ENCODE measurements at places on chromosomes 11 and 22.

GRCh38 chr11:76047766-76048165, 158.5 kb downstream of the WNT11 start:
- no peak for DNase-seq

- DNase-seq, result no peak
Measured at GRCh38 chr11:62353841-62354240, 16.6 kb downstream of the ASRGL1 start.

DNA sequence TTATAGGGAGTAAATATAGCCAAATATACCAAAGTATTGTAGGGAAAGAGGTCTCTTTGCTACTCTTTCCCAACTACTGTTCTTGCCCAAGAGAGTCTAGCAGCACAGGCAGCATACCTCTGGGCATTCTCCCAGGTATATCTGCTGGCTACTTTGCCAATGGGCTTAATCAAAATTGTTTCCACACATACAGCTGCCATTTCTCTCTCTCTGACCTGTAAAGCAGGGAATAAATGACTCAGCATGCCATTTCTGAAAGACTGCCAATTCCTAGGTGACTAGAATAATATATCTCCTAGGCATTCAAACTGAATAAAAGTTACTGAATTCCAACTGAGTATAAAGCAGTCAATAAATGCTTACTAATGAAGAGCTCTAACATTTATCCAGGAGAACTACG, 44.6 kb downstream of the RDX start:
- no peak for DNase-seq

GRCh38 chr22:11613898-11614755, 3913.9 kb upstream of the OR11H1 start:
- DNase-seq, result no peak

GRCh38 chr11:74265256-74265655, 46.2 kb downstream of the P4HA3 start:
- no peak for DNase-seq

DNA sequence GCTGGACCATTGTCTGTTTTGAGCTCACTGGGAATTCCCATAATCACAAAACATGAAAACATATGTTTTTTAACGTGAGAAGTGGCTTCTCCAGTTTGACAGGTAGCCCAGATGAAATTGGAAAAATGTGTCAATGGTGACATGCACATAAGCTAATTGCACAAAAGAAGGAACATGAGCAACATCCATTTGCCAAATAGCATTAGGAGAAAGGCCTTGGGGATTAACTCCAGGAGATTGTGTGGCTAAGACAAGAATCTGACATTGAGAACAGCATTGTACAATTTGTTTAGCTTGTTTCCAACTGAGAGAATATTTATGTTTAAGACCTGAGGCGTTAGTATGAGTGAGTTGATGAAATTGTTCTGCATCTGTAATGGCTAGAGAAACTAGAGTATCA, 147.0 kb upstream of the API5 start:
- no peak for DNase-seq

GRCh38 chr22:30906411-30906810, 62.2 kb downstream of the MORC2 start:
- no peak for DNase-seq

- no peak for DNase-seq
Measured at GRCh38 chr11:118791961-118792569, 1.1 kb upstream of the DDX6 start.

DNA sequence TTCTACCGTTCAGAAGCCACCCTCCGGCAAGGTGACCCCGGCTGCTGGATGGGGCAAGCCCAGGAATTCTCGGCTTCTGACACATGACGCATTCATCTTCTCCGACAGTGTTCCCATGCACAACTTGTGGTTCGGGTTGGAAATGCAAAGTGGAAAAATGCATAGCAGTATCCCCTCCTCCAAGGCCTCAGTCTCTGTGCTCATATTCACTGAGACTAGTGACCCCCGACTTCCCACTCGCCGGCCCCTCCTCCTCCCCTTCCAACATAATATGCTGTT, 70.0 kb upstream of the NTM start:
- no peak for DNase-seq

DNA sequence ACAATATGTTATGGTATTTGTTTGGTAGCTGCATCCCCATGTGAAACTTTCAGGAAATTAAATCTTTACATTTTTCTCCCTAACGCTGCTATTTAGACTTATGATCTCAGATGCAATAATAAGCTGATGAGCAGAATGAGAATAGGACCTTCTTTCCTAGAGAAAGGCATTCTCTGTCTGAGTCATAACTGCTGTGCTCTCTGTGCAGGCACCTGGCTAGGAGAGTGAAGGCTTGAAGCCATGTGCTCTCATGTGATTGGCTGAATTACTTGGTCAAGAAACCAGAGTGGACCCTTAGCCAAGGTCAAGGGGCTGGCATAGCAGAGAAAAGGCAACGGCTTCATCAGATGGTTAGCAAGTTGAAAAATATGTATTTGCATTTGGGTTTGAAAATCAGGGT, 185.0 kb downstream of the ADAMTS15 start:
- DNase-seq, result no peak

- no peak for DNase-seq
Measured at GRCh38 chr11:44005956-44006355, 41.8 kb upstream of the ACCSL start.
